ENCODE measurements at places on chromosomes 3 and 15.

DNA sequence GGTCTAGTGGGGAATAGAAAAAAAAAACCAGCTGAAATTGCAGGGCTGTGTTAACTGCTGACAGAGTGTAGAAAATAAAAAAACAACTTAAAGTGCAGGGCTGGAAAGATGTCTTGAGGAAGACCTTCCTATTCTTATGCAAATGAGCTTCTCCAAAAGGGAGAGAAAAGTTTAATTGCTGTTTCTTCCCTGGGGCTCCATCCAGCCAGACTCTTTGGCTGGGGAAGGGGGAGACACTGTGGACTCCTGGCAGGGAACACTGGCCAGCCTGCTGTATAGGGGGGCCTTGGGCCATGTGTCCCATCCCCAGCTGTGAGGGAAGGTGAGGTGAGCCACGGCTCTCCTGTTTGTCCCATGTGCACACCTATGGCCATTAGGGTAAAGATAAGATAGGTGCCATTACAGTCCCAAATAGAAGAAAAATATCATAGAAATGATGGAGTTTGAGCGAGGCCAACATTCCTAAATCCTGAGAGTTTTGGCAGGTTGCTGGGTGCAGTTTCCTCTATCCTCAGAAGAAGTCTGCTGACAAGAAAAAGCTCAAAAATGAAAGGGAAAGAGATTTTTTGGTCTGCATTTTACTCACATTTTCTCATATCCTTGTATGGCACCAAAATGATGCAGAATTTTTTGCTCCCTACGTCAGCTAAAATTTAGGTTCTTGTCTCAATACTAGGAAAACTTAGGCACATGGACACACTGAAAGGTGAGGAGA is 901.7 kb downstream of the PLOD2 start:
- no peak for DNase-seq

- no peak for DNase-seq
Measured at GRCh38 chr15:40582726-40583246, 11.3 kb upstream of the KNL1 start.

DNA sequence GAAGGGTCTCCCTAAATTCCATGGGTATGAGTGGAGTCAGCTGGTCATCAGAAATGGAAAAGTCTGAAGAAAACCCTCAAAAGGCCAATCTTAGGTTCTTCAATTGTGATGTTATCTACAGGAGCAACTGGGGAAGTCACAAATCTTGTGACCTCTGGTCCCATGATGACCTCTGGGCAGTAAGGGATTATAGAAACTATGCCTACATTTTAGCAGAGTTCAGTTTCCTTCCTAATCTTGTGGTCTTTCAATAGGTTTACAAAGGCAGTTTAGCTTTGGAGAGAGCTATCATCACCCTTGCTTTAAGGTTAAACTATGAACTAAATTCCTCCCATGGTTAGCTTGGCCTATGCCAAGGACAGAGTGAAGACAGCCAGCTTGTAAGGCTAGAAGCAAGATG is 225.1 kb downstream of the DPH6 start:
- no peak for DNase-seq

GRCh38 chr15:101143321-101143720 is 108.5 kb downstream of the CHSY1 start:
- no peak for DNase-seq

DNA sequence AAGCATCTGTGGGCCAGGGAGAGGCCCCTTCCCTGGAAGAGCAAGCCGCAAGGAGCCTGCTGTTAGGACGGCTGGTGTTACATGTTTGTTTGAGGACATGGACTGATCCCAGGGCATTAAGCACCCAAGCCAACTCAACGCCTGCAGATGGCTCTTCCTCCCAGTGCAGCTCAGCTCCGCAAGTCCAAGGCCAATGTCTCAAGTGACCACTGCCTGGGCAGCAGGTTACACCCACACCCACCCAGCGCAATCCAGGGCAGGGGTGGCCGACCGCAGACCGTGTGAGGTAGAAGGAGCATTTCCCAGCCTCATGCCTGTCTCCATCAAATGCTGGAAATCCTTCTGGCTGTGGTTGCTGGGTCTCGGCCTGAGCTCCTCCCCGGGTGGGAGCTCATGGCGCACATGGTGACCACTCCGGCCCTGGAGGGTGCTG is 14.5 kb downstream of the GP5 start:
- DNase-seq, result no peak

GRCh38 chr15:78263351-78263781 is 996 bp upstream of the DNAJA4 start:
- DNase-seq, result no peak

- DNase-seq, result no peak
Measured at GRCh38 chr3:119856695-119857094, 74.8 kb downstream of the NR1I2 start.

DNA sequence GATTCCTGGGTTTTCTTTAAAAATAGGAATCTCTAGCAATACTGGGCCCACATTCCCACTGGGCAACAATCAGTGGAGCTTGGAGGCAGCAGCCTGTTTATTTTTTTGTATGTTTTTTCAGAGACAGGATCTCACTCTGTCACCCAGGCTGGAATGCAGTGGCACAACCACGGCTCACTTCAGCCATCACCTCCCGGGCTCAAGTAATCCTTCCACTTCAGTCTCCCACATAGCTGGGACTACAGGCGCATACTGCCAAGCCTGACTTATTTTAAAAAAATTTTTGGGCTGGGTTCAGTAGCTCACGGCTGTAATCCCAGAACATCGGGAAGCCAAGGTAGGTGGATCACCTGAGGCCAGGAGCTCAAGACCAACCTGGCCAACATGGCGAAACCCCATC is 29.1 kb upstream of the GNB5 start:
- no peak for DNase-seq

DNA sequence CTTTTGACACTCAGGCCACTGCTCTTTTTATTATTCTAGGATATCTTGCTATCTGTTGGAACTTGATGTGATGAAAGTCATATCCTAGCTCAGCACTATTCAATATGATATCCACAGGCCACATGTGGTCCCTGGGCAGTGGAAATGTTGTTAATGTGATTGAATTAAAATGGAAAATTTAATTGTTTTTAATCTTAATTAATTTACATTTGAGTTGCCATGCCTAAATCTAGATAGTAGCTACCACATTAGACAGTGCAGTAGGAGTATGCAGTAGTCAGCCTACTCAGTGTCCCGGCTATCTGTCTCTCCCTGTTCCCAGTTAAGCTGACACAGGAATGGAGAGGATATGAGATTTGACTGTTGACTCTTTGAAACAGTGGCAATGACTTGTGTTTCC is 460.2 kb downstream of the GBE1 start:
- no peak for DNase-seq

DNA sequence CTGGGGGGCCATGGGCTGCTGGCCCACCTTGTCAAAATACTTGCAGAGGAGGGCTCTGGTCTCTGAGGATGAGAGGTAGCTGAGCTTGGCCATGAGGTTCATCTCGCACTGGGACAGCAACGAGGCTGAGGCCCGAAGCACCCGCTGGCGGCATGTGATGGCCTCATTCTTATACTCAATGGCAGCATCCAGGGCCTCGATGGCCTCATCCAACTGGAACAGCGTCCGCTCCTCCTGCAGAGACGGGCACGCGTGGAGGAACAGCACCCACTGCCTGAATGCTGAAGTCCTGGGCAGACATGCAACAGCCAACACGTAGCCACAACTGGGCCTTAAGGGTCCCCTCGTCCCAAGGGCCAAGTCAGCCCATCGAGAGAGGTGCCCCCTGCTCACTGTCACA is 25.0 kb downstream of the KIF7 start:
- DNase-seq, result no peak

DNA sequence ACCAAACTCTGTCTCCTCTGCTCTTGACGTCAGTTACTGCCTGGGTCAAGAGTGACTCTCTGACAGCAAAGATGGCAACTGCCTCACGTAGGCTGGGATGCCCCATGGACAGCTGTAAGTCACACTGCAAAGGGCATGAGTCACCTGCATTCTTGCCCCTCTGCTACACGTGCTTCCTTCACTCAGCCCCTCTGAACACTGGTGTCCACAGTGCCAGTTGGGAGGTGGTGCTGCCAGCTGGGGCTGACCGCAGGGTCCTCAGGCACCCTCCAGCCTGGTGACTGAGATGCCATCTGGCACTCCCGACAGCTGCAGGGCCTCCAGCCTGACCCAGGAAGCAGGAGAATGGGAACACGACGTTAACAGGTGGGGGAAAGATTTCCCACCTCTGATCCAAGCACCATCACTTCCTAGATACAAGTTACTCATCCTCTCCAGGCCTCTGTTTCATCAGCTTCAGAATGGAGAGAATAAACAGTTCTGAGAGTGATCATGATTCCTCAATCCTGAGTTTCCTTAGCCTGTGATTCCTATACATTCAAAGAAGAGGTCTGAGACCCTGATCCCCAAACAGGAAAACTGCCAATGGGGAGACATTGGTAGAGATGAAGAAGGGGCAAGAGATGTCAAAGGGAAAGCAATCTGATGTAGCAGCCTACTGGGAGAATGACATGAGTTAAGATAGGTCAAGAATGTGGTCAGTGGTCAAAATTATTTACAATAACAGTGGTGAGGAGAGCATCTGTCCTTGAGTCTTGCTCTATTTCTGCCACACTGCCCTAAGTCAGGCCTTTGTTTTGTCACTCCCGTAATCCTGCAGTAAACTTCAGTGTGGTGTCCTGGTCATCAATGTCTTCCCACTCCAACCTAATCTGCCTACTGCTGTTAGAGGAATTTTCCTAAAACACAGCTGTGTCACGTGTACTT is 86.1 kb upstream of the BCL6 start:
- no peak for DNase-seq

DNA sequence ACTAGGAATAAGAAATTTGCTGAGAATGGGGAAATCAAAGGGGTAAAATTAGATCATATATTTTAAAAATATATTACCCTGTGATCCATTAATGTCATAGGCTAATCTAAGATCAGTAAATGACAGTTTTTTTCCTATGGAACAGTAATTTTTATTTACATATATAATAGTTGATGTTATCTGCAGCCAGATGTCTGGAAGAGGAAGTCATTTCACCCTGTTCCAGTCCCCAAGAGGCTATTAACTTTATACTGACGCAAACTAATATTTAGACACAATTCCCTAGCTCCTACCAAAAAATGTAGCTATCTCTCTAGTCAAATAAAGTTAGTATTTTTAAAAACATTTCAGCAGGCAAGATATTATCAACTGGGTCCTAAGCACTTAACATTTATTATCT is 558.0 kb downstream of the MECOM start:
- DNase-seq, result no peak

DNA sequence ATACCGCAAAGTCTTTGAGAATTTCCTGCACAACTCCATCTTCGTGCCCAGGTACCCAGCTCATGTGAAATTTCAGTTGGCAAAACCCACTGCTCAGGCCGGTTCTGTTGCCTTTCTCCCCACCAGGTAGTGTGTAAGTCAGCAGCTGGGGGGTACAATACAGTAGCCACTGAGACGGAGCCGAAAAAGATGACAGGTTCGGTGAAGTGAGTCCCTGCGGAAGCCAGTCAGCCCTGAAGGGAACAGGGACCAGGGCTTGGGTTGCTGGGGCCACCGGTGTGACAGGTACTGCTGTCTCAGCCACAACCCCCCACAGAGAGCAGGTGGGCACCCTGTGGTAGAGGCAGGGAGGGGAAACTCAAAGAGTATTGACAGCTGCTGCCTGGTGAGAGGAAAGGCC is 90.8 kb downstream of the PGPEP1L start:
- DNase-seq, result no peak

GRCh38 chr15:78265752-78266224 is 1.4 kb downstream of the DNAJA4 start:
- no peak for DNase-seq

- no peak for DNase-seq
Measured at GRCh38 chr3:169266351-169266750, 397.2 kb downstream of the MECOM start.

DNA sequence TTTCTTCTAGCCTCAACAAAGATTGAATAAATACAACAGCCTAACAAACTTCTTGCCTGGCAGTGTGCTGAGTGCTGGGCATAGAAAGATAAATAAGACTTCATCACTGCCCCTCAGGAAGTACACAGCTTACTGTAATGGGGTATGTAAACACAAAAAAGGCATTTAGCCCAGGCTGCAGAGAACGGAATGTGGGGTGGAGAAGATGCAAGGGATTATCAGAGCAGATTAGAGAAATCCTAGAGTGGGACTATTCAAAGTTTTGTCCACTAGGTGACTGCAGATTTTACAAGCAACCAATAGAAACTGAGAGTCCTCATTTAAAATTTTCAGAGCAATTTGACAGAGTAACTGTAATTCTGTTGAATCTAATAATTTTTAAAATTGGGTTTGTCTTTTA is 35.4 kb upstream of the TSC22D2 start:
- DNase-seq, result no peak

- DNase-seq, result no peak
Measured at GRCh38 chr3:79488407-79488806, 279.4 kb downstream of the ROBO1 start.

DNA sequence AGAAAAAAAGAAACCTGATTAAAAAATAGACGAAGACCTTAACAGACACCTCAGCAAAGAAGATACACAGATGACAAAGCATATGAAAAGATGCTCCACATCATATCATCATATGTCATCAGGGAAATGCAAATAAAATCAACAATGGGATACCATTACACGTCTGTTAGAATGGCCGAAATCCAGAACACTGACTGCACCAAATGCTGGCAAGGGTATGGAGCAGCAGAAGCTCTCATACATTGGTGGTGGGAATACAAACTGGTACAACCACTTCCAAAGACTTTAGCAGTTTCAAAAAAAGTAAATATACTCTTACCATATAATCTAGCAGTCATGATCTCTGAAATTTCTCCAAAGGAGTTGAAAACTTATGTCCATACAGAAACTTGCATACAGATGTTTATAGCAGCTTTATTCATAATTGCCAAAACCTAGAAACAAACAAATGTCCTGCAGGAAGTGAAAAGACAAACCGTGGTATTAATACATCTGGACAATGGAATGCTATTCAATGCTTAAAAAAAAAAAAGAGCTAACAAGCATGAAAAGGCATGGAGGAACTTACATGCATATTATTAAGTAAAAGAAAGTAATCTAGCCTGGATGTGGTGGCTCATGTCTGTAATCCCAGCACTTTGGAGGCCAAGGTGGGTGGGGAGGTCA is 107.4 kb downstream of the HES1 start:
- DNase-seq, result no peak

DNA sequence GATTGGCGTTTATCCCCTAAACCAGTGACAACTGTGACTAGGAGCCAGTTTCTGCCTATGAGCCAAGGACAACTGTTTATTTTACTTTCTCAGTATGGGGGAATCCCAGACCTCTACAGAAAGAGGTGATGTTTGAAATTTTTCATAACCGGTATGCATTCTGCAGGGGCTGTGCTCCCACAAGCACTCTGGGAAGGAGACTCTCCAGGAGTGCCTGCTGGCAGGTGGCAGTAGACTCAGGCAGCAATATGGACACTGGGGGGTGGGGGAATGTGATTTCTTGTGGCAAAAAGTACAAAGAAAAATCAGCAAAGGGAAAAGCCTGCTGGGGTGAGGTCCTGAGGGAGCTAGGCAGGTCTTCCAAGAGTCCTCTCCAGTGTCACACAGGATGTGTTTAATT is 5.9 kb downstream of the TGM4 start:
- no peak for DNase-seq
